ENCODE measurements at places on chromosomes 1 and 21. TPM values are rescaled to one million over a fixed set of nuclear protein-coding genes. Genes with fewer than 3 reads are reported as not detected.

Gene SELENBP1
- 30.9 TPM for total RNA-seq

Gene MSH4
- 0.25 TPM for total RNA-seq

Gene SCCPDH
- total RNA-seq = 18.2 TPM

Gene FAAH
- 38.1 TPM for total RNA-seq

Gene RIIAD1
- total RNA-seq = not detected

Gene EDARADD
- total RNA-seq = 1.2 TPM

- no peak for DNase-seq
Measured at GRCh38 chr1:31583995-31584868, 7.9 kb downstream of the TINAGL1 start.

DNA sequence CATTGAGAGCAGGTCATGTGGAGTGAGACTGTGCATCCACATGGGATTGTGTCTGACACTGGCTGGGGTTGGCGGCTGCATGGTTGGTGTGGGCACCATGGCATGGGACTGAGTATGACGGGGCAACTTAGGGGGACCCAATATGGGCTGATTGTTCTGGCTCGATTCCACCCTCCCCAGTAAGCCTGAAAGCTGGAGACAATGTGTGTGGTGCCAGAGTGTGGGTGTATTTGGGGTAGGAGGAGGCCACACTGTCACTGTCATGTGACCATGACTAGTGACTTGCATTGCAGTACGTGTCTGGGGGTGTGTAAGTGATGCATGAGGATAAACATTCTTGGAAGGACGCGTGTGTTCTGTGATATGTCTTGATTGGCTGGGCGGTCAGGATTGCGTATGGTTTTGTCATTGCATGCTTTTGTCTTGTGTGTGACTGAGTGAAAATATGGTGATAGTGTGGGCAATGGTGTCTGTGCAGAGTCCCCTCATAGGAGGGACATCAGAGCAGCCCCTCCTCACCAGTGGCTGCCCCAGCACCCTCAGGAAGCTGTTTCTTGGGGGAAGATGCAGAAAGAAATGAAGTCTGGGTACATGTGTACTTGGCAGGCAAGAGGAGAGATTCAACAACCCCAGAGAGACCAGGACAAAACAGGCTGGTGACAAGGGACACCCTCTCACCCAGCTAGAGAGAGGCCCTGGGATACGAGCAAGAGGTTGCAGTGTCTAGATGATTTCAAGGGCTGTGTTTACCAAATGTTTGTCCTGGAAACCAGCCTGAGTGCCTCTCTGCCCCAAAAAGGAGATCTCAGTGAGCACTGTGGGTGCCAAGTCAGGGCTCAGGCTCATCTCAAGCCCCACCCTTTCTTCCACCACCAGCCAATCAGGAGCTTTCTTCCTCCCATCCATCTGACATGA lies 36.3 kb downstream of the SDC3 start:
- no peak for DNase-seq

GRCh38 chr1:116739371-116740012 lies 14.7 kb upstream of the CD2 start:
- DNase-seq = no peak

- DNase-seq = no peak
Measured at GRCh38 chr1:68615312-68615711, 118.4 kb upstream of the DEPDC1 start.

DNA sequence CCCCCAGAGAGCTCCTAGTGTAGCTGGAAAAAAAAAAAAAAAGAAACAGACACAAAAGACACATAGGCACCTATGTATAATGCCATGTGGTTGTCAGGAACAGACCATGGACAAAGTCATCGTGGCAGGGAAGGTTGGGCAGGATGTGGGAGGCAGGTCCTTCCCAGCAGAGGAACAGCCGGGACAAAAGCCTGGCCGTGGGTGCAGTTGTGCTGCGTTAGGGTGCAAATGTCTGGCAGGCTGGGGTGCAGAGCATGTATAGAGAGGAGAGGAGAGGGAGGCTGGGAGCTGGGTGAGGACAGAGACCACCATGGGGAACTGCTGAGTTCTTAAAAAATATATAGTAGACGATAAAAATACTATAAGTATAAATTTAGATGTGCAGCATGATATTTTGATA lies 125.7 kb upstream of the C1orf174 start:
- no peak for DNase-seq

DNA sequence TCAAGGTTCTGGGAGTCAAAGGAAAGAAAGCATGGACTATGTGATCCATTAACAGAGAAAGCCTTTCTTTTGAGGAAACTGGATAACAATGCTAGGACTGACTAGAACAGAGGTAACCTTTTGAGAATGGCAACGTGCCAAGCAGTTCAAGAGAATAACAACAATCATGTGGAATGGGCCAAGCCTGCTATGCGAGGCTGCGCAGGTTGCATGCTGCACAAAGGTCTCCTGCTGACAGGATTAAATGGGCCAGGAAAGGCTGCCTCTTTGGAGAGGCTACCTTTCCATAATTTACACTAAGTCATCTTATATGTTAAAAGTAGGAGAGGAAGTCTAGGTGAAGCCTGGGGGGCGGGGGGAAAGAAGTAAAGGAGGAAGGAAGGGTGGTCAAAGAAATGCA lies 5.8 kb downstream of the PCNX2 start:
- DNase-seq = no peak

- no peak for DNase-seq
Measured at GRCh38 chr1:163674236-163674635, 352.5 kb downstream of the NUF2 start.

DNA sequence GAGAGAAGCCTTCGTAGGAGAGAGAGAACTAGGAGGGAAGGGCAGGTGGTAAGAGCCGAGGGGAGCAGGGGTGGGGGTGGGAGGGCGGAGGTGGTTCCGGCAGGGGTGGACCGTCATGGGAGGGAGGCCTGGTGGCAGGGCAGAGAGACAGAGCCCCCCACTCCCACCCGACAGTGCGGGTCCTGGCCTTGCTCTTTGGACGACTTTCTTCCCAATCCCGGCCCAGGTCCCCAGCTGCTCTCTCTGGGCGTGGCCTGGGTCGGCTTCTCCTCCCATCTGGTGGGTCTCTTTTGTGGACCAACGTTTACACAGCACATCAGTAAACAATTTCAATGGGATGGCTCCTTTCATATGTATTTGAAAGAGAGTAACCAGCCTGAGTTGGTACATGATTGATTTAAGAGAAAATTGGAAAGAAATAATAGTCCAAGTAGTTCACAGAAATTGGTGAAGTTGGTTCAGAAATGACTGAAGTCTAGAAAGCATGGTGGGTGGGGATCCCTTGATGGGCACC lies 56.9 kb downstream of the LDLRAD2 start:
- DNase-seq = no peak

- no peak for DNase-seq
Measured at GRCh38 chr1:6279066-6279465, 18.2 kb upstream of the GPR153 start.

DNA sequence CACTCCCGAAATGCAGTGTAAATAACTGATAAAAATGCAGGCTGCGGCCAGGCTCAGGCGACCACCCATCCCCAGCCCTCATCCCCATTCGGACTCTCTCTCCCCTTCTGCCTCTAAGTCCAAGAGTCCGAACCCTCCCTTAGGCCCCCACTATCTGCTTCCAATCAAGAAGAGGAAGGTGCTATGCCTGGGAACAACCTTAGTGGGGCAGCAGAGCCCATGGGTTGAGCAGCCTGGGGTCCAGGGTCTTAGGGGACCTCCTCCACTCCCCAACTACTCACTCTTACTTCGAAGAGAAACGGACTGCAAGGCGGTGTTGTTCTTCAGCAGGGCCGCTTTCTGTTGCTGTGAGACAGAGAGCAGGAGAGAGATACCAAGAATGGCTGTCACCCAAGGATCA lies 12.2 kb downstream of the ARHGEF2 start:
- no peak for DNase-seq

DNA sequence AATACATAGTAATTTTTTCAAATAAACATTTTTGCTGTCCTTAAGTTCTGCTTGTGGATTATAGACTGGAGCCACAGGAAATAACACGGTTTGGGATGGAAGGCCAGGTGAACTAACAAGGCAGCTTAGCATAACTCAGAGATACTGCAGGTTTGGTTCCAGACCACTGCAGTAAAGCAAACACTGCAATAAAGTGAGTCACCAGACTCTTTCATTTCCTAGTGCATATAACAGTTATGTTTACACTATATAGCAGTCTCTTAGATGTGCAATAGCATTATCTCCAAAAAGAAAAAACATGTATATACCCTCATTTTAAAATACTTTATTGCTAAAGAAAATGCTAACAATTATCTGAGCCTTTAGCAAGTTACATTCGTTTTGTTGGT lies 22.0 kb downstream of the LRRC42 start:
- no peak for DNase-seq

Data from vagina (tissue), 2 donors.